Stimulated activated CD8-positive, alpha-beta memory T cell treated with anti-CD3 and anti-CD28 coated beads, Interleukin-15, amount 100 ng/mL, for 4 hours (primary cell): ENCODE measurements at places on chromosomes 4 and X.

- DNase-seq, result no peak
Observed at GRCh38 chr4:122500852-122501501, 44.5 kb upstream of the IL2 start.

DNA sequence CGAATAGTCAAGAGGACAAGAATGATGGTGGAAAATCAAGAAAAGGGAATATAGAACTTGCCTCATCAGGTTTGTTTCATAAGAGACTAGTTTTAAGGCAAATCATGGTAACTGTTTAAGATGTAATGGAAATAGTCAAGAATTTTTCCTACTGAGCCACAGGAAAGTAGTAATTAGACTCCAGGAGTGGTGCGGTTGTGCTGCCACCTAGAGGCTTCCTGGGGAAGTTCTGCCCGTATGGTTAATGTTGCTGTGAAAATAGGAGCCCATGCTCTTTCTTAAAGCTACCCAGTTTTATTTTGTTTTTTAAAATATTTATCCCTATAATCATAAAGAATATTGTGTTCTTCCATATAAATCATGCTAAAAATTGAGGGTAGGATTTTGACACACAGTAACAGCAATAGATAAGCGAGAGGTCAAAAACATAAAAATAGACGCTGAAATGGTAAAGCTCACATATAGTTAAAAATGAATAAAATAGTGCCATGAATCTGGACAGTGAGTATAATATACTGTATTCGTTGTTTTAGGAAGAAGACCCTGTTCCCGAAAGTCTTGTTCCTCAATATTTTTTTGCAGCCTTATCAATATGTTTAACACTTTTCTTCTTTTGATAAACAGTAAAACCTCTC is 87.0 kb downstream of the PHOX2B start:
- DNase-seq, result no peak

- no peak for DNase-seq
Observed at GRCh38 chr4:175871774-175872405, 59.8 kb upstream of the GPM6A start.

DNA sequence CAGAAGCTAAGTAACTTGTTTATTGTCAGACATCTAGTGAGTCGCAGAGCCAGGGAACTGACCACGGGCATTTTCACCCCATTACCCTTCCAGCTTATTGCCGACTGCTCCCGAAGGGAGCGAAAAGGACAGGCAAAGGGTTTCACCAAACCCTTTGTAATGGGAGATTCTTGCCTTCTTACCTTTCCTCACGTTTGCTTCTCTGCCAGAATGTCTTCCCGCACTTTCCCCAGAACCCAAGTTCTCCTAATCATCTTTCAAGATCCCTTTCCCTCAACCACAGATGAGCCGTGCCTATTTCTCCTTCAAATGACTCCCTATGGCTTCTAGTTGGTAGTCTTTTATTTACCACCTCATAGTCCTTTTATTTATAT is 520 bp upstream of the SRP72 start:
- no peak for DNase-seq

- no peak for DNase-seq
Observed at GRCh38 chr4:73387552-73387951, 16.5 kb upstream of the ALB start.

DNA sequence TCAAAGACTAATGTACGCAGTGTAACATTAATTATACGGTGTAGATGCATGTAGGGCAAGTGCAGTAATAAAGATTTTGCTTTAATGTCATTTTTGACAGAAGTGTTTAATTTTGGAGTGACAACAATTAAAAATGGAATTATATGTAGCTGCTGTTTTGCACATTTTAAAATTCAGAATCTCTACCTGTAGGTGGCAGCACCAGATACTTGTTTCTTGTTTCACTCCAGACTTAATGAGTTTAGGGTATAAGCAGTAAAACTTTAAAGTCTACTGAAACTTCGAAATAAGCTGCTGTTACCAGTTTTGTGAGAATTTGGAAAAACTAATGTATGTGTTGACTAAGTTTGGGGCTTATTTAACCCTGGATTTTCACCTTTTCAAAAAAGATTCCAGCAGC is 144.9 kb downstream of the POLA1 start:
- DNase-seq, result no peak

GRCh38 chr4:164384416-164384815 is 369.5 kb upstream of the SMIM31 start:
- no peak for DNase-seq
